ENCODE measurements at places on chromosomes 5 and 9.

DNA sequence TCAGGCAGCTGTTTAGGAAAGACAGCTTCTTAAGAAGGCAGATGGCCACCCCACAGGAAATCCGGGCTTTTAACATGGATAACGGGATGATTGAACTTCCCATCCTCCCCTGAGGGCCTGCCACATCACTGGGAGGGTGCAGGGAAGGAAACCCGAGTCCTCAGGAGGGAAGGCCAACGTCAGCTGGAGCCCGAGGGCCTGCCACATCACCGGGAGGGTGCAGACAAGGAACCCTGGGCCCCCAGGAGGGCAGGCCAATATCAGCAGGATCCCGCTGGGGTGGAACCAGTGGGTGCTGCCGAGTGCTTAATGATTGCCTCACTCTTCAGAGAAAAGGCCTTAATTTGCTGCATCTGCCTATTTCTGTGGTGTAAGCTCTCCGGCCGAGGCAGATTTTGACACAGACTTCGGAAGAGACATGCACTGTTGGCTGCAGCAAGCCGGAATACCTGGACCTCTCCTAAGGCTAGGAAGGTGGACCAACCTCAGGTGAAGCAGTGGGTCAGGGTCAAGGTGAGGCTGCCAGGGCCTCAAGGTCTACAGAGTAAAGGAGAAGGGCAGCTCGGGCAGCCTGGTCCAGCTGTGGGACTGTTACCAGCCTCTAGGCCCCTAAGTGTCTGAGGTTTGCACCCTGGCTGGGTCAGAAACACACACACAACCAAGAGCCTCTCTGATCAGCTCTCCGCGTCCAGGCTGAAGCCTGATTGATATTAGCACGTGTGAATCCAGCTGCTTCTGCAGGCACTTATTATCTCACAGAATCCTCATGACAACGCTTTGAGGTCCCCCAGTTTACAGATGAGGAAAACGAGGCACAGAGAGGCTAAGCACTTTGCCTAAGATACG, 14.8 kb upstream of the COL5A1 start:
- DNase-seq: no peak
- no peaks in the 10 kb centered on the region for H3K4me1 ChIP-seq
- H3K27ac ChIP-seq: no peak overlapping the region
- no peaks in the 10 kb centered on the region for H3K27me3 ChIP-seq
- H3K4me3 ChIP-seq: no peak overlapping the region

- no peak overlapping the region for H3K27ac ChIP-seq
- no peaks in the 10 kb centered on the region for H3K36me3 ChIP-seq
- no peaks in the 10 kb centered on the region for H3K27me3 ChIP-seq
- no peak overlapping the region for H3K4me3 ChIP-seq
Observed at GRCh38 chr9:8027351-8027750, 227.8 kb upstream of the DMAC1 start.

DNA sequence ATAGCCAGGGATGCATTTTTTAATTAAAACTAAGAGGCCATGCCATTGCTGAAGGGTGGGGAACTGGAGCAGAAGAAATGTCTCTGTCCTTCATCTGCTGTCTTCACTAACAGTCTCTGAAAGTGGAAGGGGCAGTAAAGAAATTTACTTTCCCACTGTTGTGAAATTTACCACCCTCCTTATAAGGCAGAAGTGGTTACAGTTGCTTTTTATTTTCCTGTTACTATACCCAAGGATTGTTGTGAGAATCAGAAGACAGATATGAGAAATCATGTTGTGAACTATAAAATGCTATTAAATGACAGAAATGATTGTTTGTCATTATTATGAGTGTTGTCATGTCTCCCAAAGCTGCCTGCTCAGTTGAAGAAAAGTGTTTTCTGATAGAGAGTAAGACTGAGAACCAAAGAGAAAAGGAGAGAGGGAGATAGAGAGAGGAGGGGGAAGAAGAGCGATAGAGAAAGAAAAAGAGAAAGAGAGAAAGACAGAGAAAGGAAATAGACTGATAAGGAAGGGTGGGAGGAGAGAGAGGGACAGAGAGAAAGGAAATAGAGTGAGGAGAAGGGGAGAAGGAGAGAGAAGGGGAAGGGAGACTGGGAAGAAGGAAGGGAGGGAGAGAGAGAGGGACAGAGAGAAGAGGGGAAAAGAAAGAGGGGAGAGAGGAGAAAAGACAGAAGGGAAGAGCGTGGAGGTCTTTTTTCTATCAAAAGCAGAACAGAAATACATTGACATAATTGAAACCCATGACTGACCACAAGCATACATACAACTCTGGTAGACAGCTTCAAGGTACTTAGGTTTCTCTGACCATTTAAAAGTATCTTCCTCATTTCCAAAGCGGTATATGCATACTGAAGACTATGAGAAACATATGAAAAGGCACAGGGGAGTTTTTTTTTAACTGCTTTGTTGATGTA, 22.5 kb downstream of the SEC61B start:
- no peaks in the 10 kb centered on the region for H3K36me3 ChIP-seq
- no peak overlapping the region for H3K4me3 ChIP-seq
- H3K27ac ChIP-seq: no peak overlapping the region
- no peaks in the 10 kb centered on the region for H3K27me3 ChIP-seq

- no peak overlapping the region for H3K4me3 ChIP-seq
- no peak for DNase-seq
- H3K36me3 ChIP-seq: peaks cover 4% of the 10 kb centered on the region
- no peaks in the 10 kb centered on the region for H3K27me3 ChIP-seq
- H3K27ac ChIP-seq: no peak overlapping the region
- peaks cover 12% of the 10 kb centered on the region for H3K4me1 ChIP-seq
Observed at GRCh38 chr9:120383999-120384924, 195.7 kb downstream of the CDK5RAP2 start.

- peak overlapping the region; percentile 99 for H3K4me3 ChIP-seq
- H3K4me1 ChIP-seq: peaks cover 25% of the 10 kb centered on the region
- H3K27ac ChIP-seq: no peak overlapping the region
Observed at GRCh38 chr9:136481558-136481957, 1.3 kb downstream of the SEC16A start.

DNA sequence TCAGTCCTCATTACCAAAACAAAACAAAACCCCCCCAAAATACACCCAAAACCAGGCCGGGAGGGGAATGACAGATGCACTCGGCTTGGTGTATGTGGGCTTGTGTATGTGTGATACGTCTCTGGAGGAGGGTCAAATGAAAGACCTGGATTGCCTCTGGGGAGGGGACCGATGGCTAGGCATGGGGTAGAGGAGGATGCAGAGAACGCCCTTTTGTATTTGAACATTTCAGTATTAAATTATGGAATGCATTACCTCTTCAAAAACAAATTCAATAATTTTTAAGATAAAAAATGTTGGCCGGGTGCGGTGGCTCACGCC, 61.4 kb downstream of the LMX1B start:
- no peaks in the 10 kb centered on the region for H3K36me3 ChIP-seq
- H3K27ac ChIP-seq: no peak overlapping the region
- H3K4me3 ChIP-seq: no peak overlapping the region
- peaks cover 14% of the 10 kb centered on the region for H3K4me1 ChIP-seq
- DNase-seq: no peak
- H3K27me3 ChIP-seq: peaks cover 3% of the 10 kb centered on the region

DNA sequence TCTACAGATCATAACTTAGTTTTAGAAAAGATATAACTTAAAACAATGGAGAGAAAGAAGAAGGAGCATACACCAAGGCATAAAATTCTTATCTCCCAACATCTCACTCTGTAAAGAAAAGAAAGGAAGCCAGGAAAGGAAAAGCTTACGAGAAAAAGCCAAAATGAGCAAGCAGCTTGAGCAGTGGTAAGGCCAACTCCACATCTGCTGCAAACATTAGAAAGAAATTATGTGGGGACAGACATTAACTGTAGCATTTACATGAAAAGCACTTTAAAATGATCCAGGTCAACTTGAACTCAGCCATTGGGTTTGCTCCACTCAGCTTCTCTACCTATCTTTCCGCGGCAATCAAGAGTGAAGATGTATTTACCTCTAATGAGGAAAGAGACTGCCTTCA, 176.9 kb downstream of the BNC2 start:
- H3K4me3 ChIP-seq: no peak overlapping the region
- no peaks in the 10 kb centered on the region for H3K36me3 ChIP-seq
- no peak overlapping the region for H3K27ac ChIP-seq
- no peak for DNase-seq
- H3K4me1 ChIP-seq: peaks cover 14% of the 10 kb centered on the region

- H3K27me3 ChIP-seq: no peaks in the 10 kb centered on the region
- DNase-seq: peak; percentile 56
- peaks cover 36% of the 10 kb centered on the region for H3K4me1 ChIP-seq
- H3K27ac ChIP-seq: no peak overlapping the region
- H3K36me3 ChIP-seq: no peaks in the 10 kb centered on the region
- H3K4me3 ChIP-seq: no peak overlapping the region
Observed at GRCh38 chr9:120734607-120735410, 20.5 kb upstream of the MEGF9 start.

- no peak overlapping the region for H3K27ac ChIP-seq
- H3K4me3 ChIP-seq: no peak overlapping the region
- H3K4me1 ChIP-seq: no peaks in the 10 kb centered on the region
- no peak for DNase-seq
- no peaks in the 10 kb centered on the region for H3K27me3 ChIP-seq
Observed at GRCh38 chr5:154529282-154529681, 51.3 kb upstream of the HAND1 start.

- H3K27me3 ChIP-seq: no peaks in the 10 kb centered on the region
- DNase-seq: no peak
- no peak overlapping the region for H3K4me3 ChIP-seq
- H3K36me3 ChIP-seq: peaks cover 59% of the 10 kb centered on the region
- peaks cover 16% of the 10 kb centered on the region for H3K4me1 ChIP-seq
Observed at GRCh38 chr5:150399524-150400211, 13.0 kb downstream of the CD74 start.

- H3K27me3 ChIP-seq: no peaks in the 10 kb centered on the region
- no peak overlapping the region for H3K4me3 ChIP-seq
- no peaks in the 10 kb centered on the region for H3K36me3 ChIP-seq
- H3K27ac ChIP-seq: no peak overlapping the region
- no peaks in the 10 kb centered on the region for H3K4me1 ChIP-seq
Observed at GRCh38 chr9:121388140-121388905, 18.3 kb upstream of the STOM start.

DNA sequence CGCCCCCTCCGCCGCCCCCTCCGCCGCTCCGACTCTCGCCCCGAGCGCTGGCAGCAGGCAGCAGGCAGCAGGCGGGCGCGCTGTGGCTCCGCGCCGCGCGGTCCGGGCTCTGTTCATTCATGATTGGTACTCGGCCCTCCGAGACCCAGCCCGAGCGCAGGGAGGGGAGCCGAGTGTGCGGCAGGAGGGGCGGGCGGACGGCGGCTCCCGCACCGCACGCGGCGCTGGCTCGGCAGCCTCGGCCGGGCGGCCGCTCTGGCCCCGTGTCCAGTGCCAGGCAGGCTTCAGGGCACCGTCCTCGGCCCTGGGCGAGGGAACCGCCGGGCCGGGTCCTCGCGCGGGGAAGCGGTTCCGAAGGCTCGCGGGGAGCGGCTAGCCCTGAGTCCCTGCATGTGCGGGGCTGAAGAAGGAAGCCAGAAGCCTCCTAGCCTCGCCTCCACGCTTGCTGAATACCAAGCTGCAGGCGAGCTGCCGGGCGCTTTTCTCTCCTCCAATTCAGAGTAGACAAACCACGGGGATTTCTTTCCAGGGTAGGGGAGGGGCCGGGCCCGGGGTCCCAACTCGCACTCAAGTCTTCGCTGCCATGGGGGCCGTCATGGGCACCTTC, at the start of gene KCNIP1:
Gene KCNIP1, plus strand, starts transcription at position 31 of the 607 bp plus-strand sequence.
- H3K4me3 ChIP-seq: peak within 1 kb of the TSS; percentile 45
- no peak within 1 kb of the TSS for H3K27ac ChIP-seq
- no peaks in the 10 kb centered on the region for H3K36me3 ChIP-seq
- H3K4me1 ChIP-seq: no peaks in the 10 kb centered on the region
- DNase-seq: no peak

DNA sequence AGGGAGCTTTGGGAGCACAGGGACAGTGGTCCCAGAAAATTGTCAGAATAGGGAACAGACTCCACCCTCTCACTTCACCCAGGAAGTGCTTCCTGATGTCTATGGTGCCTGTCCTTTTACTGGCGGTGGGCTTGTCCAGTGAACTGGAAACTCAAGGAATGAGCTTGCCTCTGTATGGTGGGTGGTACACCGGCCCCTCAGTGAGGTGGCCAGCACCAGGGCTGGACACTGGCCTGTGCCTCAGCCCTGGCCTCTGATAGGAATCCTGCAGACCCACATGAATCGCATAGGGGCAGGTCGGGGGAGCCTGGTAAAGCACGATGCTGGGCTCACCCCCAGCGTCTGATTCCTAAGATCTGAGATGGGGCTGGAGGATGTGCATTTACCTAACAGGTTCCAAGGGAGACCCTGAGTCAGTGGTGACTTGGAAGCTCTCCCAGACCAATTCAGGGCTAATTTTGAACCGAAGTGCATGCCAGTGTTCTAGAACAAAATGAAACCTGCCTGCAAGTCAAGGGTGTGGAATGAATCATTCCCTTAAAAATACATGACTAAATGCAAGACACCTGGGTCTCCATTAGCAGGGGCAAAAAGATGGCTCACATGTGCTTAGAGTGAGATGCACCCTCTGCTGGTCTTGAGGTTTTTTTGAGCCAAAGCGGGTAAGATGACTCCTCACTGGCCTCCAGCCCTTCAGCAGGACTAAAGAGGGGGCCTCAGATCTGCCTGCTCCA, 178.3 kb downstream of the HSPA4 start:
- H3K4me1 ChIP-seq: no peaks in the 10 kb centered on the region
- no peaks in the 10 kb centered on the region for H3K27me3 ChIP-seq
- no peaks in the 10 kb centered on the region for H3K36me3 ChIP-seq
- H3K27ac ChIP-seq: no peak overlapping the region
- H3K4me3 ChIP-seq: no peak overlapping the region

DNA sequence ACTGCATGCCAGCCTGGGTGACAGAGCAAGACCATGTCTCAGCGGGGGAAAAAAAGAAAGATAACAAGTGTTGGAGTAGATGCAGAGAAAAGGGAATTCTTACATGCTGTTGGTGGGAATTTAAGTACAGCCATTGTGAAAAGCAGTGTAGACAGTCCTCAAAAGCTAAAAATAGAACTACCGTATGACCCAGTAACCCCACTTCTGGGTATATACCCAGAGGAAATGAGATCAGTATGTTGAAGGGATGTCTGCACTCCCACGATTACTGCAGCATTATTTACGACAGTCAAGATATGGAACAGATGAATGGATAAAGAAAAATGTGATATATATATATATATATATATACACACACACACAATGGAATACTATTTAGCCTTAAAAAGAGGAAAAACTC, 225.3 kb upstream of the SLC24A2 start:
- no peaks in the 10 kb centered on the region for H3K4me1 ChIP-seq
- H3K4me3 ChIP-seq: no peak overlapping the region
- no peaks in the 10 kb centered on the region for H3K27me3 ChIP-seq
- DNase-seq: no peak

GRCh38 chr5:87389296-87390034, 23.3 kb downstream of the CCNH start:
- peaks cover 11% of the 10 kb centered on the region for H3K4me1 ChIP-seq
- H3K36me3 ChIP-seq: peaks cover 57% of the 10 kb centered on the region
- H3K4me3 ChIP-seq: no peak overlapping the region
- H3K27ac ChIP-seq: no peak overlapping the region

DNA sequence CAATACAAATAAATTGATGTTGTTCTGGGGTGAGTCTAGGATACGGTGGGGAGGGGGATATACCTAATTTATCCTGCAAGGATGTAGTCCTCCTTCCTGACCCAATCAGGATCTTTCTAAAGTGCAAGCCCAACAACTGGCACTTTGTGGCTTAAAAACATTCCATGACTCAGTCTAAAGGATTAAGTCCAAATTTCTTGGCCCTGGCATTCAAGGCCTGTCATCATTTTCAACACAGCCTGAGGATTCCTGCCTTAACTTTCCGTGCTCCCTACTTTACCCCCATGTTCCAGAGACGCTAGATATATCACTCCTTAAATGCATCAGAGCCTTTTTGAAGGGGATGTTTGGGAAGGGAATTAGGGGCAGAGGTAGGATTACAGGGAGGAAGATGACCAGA, 1.0 kb downstream of the FAM221B start:
- no peak overlapping the region for H3K4me3 ChIP-seq
- no peaks in the 10 kb centered on the region for H3K36me3 ChIP-seq
- H3K27me3 ChIP-seq: no peaks in the 10 kb centered on the region
